ENCODE measurements at places on chromosomes 6 and 20.

DNA sequence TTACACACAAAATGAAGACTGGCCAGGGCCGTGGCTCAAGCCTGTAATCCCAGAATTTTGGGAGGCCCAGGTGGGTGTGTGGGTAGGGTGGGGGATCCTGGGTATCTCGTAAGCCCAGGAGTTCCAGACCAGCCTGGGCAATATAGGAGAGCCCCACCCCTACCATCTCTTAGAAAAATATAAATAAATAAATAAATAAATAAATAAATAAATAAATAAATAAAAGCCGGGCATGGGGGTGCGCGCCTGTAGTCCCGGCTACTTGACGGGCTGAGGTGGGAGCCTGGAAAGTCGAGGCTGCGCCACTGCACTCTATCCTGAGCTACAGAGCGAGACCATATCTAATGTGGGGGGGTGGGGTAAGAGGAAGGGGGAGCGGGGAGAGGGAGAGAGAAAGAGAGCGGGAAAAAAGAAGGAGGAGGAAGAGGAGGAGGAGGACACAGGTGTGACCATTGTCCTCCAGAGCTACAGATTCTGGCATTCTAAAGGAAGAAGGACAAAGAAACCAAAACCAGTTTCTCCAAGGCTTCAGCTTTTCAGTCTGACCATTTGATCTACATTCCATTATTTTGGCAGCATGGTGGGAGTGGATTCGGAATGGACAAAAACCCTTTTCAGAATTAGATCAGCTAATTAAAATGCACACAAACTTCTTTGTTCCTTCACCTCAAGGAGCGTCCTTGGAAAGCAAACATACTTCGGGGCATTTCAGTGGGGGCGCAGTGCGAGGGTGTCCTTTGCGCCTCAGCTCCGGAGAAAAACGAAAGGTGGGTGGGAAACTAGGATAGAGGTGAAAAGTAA lies 577 bp upstream of the C6orf141 start:
- DNase-seq, result no peak

DNA sequence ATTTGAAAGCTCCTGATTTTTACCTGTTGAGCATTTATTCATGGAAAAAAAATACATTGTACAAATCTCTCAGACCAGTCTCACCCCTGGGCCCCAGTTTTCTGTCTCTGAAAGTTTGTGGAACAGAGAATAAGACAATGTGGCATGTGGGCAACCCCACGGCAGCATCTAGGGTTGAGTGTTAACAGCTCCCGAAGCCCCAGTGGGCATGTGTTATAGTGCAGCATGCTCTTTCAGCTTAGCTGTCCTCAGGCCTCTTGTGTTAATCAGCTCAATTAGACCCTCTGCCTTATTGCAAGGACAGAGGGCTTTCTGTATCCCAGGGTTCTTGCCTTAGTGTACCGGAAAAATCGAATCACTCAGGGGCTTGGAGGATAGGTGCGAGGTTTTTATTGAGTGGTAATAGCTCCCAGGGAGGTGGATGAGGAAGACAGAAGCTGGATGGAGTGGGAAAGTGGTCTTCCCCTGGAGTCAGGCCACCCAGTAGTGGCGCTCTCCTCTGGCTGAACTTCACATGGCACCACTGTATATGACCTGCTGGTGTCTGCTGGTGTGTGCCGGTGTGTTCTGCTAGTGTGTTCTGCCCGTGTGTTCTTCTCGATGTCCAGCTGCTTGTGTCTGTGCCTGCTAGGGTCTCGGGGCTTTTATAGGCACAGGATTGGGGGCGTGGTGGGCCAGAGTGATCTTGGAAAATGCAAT lies 382.8 kb downstream of the EPM2A start:
- no peak for DNase-seq

DNA sequence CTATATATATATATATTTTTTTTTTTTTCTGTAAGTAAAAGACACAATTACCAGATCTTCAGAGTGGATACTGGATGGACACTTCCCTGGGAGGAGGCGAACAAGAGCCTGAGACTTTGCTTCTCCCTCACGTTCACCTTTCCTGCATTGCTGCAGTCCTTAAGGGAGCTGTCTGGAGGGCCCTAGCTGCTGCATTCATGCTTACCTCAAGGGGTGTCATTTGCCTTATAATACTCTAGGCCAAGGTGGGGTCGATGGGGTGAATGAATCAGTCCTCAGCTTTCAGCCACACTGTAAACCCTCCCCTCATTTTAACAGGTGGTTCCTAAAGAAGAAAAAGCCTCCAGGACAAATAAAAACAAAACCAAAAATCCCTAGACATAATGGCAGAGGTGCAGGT lies 34.8 kb upstream of the CD83 start:
- no peak for DNase-seq

DNA sequence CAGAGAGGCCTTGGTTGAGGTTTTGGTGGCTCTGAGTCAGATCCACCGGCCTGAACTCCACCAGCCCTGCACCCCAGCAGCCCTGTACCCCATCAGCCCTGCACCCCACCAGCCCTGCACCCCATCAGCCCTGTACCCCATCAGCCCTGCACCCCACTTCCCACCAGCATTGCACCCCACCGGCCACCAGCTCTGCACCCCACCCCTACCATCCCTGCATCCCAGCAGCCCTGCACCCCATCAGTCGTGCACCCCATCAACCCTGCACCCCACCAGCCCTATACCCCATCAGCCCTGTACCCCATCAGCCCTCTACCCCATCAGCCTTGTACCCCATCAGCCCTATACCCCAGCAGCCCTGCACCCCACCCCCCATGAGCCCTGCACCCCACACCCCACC lies 14.3 kb upstream of the CHRNA4 start:
- no peak for DNase-seq

DNA sequence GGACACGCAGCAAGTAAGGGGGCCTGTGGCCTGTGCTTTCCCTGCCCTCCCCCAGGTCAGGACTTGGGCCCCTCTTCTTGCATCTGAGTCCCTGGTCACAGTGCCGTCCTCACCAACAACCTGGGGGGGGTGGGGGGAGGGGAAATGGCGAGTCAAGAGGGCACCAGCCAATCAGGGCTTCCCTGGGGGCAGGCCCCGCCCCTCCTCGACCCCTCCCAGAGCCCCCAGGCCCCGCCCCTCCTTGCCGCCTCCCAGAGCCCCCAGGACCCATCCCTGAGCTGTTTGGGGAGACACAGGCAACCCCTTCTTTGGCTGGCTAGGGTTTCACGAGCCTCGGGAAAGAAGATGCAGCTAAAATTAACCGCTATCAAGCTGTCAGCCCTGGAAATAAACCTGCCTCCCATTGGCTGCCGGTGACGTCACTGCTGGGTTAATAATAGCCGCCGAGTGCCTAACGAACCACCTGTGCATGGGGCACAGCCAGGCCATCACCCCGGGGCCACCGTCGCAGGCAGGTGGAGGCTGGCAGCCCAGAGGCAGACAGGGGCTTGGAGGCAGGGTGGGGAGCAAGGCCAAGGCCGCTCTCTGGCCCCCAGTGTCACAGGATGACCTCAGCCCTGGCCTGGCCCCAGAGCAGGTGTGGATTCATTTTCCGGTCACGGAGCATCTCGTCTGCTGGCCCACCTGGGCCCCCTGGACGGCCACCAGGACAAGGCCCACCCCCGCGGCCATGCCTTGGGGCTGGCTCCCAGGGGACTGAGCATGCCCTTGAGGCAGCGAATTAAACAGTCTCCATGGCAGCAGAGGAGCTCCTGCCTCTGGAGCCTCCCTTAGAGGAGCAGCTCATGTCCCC lies 3.2 kb upstream of the EEF1A2 start:
- peak; percentile 39 for DNase-seq

DNA sequence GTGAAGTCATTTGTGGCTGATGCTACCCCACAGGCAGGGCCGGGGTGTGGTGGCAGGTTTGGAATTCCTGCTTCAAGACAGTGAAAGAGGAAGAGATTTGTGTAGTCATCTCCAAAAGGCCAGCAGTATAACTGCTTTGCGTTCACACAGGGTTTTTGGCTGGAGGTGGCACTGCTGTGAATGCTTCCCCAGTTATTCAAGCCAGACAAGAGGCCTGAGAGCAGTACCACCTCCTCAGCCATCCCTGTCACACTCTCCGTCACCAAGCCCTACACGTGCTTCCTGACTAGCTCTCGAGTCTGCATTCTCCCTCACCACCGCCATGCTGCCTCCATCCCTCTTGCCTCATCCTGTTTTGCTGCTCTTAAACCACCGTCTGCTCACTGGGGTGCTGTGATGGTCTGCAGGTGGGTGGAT lies 23.9 kb downstream of the ARMC2 start:
- peak; percentile 58 for DNase-seq

GRCh38 chr6:138529478-138529877 lies 30.2 kb upstream of the NHSL1 start:
- no peak for DNase-seq

DNA sequence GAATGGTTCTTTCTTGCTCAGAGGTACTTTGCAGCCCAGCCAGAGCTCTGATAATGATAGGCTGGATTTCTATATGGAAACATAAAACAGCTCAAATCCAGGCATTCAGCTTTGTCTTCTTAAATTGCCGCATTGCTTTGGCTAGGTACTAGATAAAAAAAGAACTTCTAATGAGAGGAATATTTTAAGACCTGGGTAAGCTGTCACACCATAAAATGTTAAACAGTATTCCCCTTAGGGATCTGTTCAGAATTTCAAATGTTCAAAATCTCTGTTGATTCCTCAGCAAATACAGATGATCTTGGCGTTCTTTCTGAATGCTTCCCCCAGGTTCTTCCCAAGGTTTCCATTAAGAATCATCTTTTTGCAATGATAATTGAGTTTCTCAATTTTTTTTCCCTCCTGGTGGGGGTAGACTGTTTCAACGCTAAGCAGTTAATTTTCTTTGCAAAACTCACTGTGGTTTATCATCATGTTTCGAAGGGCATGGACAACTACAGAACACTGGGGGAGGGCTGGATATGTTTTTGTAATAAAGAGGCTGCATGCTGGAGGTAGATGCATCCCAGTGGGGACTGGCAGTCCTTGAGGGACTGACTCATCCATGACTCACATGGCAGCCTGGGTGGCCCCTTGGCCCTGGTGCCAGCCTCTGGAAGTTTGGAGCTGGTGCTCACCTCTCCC lies 31.0 kb downstream of the TIAM2 start:
- peak; percentile 9 for DNase-seq

- DNase-seq, result no peak
Measured at GRCh38 chr6:38942965-38943364, 105.6 kb upstream of the GLP1R start.

DNA sequence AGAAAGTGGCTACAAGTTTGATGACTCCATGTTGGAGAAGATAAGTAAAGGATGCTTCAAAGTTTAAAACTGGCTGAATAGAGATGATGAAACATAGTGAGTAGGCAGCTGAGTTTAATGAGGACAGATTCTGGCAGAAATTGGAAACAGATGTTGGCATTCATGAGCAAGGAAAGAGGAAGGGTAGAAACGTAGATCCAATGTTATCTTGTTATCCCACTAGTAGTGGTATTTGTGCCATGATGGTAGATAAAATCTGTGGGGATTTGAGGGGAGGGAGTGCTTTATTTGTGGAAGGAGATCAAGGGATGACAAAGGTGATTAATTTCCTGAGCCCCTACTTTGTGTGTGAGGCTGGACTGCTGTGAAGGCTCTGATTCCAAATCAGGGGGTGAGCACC lies 69.5 kb downstream of the MRAP2 start:
- DNase-seq, result no peak

DNA sequence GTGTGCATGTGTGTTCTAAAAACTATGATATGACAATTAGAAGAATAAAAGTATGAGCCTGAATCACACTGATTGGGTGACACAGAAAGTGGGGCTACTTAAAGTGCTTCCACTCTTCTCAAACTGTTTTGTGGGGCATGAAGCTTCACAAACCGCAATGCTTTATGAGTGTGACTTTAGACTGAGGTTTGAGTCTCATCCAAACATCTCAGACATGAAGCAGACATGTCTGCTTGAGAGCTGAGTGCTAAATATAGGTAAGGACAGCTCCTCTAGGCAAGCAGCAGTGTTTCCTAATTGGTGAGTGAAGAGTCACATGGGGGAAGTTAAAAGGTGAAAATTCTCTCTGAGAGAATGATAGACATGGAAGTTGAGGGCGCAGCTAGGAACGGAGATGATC lies 726.9 kb upstream of the CITED2 start:
- DNase-seq, result no peak

GRCh38 chr20:62995898-62996595 lies 10.7 kb downstream of the BHLHE23 start:
- DNase-seq, result no peak

DNA sequence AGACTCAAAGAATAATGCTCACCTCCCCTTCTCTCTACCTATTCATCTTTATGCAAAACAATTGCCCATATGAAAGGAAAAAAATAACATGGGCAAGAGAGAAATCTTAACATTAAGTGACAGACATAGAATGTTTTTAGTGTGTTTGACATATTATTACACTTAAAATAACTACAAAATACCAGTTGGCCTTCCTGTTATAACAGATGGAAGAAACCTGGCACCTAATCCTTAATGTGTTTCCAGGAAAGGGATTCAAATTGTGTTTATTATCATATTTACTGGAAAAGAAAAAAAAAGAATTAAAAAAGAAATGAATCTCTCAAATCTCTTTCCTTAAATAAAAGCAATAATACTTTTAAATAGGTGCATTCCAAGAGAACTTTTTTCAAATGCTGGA lies 158.6 kb downstream of the LAMP5 start:
- no peak for DNase-seq

DNA sequence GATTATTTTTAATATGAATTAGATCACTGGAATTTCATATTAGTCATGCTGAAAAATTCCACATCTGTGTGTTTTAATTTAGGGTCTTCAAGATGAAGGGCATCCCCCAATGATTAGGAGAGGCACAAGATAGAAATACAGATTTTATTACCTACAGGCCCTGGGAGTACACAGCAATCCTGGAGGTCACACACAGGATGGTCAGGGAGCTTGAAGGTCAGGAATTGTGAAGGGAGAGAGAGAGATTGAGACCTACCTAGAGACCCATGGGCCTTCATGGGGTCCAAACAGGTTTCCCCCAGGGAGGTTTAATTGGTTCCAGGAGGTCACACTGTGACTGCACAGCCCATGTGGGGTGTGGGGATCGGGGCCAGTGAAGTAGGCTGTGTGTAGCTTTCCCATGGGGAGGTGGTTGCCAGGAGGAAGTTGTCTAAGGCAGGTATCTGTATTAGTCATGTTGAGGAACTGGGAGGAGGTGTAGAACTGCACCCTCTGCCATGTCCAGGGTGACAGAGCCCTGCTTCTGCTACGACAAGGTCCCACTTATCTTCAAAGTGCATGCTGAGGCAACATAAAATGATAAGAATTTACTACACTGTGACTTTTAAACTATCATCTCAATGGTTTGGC lies 18.3 kb downstream of the SNX9 start:
- no peak for DNase-seq

GRCh38 chr6:34645627-34646026 lies 50.9 kb downstream of the ILRUN start:
- DNase-seq, result no peak

- DNase-seq, result no peak
Measured at GRCh38 chr6:77010931-77011542, 452.3 kb downstream of the HTR1B start.

- DNase-seq, result no peak
Measured at GRCh38 chr6:35142588-35143569, 1.7 kb upstream of the TCP11 start.

GRCh38 chr6:4665489-4666417 lies 110.5 kb upstream of the CDYL start:
- no peak for DNase-seq

GRCh38 chr6:26570027-26570809 lies 26.5 kb upstream of the ABT1 start:
- no peak for DNase-seq

- DNase-seq, result no peak
Measured at GRCh38 chr20:47360297-47361056, 4.0 kb upstream of the ZMYND8 start.

- DNase-seq, result peak; percentile 33
Measured at GRCh38 chr20:47400685-47401084, 44.2 kb upstream of the ZMYND8 start.

Data from activated CD8-positive, alpha-beta T cell treated with anti-CD3 and anti-CD28 coated beads for 36 hours (primary cell).